ENCODE measurements at places on chromosomes 12 and 14.

DNA sequence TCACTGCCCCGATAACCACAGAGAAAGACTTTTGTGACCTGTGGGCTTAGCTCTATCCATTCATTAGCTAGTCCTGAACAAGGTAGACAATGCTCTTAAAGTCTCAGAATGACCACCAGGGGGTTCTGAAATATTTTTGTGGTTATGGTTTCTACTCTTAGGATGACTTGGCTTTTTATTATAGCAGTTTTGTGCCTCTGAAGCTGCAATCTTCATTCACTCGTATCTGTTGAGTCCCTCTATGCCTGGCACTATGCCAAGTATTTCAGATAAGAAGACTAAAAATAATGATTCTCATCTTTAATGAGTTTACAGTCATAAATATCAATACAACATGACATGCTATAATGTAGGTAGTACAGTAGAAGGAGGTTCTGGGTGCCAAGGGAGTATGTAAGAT lies 130.8 kb upstream of the TRHDE start:
- no peak for DNase-seq

DNA sequence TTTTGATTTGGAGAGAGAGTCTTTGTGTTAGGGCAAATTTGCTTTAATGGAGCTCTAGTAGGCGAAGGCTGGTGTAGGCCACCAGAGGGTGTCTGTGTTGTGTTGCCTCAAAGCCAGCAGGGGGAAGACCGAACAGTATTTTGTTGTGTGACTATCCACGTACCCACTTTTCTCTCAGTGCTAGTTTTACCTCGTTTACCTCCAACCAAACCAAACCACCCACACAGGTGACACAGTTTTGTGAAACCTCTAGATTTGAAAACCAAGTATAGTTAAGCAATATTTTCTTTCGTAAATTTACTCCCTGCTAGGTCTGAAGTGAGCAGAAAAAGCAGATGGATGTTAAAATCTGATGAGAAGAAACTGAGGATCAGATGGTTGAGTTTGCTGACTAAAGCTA lies 36.3 kb upstream of the NPFF start:
- no peak for DNase-seq

GRCh38 chr14:32044454-32044853 lies 32.6 kb upstream of the ARHGAP5 start:
- no peak for DNase-seq

DNA sequence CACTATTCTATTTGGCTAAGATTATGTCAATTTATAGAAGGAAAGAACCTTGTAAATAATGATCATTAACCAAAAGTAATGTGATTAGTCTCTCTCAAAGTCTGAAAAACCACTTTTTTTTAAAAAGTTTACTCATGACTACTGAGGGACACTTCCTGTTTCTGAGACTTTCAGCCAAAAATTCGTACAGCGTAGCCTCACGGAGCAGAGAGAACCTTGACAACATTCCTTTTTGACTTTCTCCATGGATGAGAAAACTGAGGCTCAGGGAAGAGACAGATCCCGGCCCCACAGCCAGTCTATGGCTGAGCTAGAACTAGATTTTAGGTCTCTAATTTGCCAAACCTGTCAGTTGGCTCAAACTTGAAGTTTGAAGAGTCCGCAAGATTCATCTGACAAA lies 68.2 kb downstream of the DAD1 start:
- DNase-seq = no peak

DNA sequence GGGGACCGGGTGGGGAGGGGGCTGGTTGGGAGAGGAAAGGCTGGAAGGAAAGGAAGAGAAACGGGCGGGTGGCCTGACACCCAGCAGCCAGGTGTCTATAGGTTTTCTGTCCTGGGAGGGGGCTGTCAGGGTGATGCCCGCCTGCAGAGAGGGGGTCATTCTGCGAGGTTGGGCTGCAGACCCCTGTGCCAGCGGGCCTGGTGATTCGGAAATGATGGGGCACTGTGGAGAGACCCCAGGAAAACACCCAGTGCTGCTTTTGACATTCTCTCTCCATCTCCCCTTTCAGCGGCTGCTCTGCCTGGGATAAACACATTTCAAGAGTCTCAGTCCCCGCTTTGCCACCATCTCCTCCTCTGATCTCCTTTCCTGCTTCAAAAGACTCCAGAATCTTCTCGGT lies 168.5 kb upstream of the RTL1 start:
- no peak for DNase-seq

DNA sequence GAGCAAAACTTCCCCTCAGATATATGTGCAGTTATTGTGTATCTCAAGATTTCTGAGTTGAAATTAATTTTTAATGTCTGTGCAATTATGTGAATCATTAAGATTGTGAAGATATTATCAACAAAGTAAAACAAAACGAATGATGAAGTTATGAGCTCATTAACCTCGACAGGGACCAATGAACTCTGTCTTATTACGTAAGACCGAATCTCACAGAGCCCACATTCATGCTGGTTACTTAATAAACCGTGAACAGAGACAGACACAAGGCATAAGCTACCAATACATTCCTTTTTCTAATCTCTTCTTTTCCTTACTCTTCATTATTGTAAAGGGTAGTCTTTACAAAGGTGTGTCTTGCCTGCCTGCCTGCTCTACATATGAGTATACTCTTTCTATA lies 568.7 kb downstream of the RPS29 start:
- no peak for DNase-seq
